ENCODE measurements at places on chromosomes 5 and 9.

DNA sequence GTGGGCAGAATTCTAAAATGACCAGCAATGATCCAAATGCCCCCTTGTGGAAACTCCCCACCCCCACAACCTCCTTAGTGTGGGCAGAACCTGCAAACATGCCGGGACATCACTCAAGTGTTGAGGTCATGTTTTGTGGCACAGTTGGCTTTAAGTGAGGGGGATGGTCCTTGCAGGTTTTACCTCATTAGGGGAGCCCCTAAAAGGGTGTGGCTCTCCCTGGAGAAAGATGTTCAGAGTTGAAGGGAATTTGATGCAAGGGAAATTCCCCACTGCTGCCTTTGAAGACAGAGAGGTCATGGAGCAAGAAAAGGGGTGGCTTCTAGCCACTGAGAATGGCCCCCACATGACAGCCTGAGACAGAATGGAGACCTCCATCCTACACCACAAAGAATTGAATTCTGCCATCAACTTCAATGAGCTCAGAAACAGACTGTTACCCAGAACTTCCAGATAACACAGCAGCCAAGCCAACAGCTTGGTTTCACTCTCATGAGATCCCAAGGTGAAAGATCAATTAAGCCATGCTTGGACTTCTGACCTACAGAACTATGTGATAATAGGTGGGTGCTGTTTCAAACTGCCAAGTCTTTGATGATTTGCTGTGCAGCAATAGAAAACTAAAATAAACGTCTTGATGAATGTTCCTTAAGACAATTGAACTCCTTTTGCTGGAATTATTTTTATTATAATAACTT lies 103.4 kb downstream of the MED10 start:
- no peak for DNase-seq

DNA sequence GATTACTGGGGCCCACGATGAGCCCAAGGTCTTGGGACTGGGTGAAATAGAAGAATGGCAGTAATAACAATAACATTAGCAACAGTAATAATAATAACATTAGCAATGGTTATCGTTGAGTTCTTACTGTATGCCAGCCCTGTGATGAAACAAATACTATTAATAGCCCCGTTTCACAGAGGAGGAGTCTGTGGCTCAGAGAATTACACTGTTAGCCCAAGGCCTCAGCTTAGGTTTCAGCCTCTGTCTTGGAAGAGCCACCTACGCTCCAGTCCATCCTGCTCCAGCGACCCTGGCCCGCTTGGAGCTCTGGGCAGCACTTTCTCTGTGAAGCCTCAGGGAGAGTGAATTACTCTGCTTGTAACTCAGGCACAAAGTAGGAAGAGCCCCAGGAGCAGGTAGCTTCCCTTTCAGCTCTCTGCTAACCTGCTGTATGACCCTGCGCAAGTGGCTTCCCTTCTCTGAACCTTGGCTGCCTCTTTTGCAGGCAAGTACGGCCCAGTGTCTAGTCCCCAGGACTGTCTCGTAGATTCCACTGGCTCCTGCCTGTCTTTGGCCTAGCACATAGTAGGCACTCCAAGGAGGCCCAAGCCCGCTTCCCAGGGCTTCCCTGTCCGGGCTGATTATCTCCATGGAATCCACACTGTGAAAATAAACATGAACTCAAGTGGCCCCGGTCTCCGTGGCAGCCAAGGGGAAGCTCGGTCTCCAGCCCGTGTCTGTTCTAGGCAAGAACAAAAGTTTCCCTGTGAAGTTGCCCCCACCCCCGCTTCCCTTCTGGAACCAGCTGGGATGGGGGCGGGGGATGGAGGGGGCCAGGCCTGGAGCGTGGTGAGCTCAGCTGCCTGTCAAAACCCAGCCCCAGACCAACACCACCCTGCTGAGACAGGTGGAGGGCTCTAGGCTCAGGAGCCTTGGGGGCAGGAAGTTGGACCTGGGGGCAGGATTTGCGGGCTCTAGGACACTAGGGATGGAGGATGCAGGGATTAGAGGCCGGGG lies 26.2 kb upstream of the LMX1B start:
- peak; percentile 65 for DNase-seq

DNA sequence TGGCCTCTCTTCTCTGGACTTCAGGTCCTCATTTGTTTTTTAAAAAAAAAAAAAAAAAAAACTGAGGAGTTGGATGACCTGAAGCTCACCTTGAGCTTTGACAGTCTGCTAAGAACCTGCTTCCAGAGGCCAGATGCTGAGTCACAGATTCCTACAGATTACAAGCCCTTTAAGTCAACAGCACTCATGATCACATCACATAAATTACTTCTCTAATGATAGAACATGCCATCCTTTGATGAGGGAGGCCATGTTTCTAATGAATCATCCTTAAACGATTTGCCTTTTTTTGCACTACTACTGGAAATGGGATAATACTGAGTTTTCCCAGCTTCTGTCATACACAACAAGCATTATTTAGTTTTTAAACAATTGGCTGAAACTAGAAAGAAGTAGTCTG lies 34.2 kb upstream of the MYOT start:
- no peak for DNase-seq

DNA sequence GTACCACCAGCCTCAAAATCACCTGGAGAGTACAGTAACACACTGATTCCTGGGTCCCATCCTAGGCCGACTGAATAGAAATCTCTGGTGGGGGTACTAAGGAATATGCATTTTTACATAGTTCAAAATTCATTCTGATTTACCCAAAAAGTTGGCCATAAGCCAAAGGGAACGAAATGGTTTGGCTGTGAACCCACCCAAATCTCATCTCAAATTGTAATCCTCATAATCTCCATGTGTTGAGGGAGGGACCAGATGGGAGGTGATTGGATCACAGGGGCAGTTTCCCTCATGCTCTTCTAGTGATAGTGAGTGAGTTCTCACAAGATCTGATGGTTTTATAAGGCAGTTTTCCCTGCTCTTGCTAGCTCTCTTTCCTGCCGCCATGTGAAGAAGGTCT lies 31.1 kb downstream of the MEGF9 start:
- DNase-seq, result no peak

- no peak for DNase-seq
These were observed 142.1 kb upstream of the ADAMTSL1 start for GRCh38 chr9:18331808-18332209.

- DNase-seq, result no peak
These were observed 42.5 kb upstream of the SPATA31E1 start for GRCh38 chr9:87840134-87840533.

- no peak for DNase-seq
These were observed 35.6 kb downstream of the IL6ST start for GRCh38 chr5:55959208-55959607.

DNA sequence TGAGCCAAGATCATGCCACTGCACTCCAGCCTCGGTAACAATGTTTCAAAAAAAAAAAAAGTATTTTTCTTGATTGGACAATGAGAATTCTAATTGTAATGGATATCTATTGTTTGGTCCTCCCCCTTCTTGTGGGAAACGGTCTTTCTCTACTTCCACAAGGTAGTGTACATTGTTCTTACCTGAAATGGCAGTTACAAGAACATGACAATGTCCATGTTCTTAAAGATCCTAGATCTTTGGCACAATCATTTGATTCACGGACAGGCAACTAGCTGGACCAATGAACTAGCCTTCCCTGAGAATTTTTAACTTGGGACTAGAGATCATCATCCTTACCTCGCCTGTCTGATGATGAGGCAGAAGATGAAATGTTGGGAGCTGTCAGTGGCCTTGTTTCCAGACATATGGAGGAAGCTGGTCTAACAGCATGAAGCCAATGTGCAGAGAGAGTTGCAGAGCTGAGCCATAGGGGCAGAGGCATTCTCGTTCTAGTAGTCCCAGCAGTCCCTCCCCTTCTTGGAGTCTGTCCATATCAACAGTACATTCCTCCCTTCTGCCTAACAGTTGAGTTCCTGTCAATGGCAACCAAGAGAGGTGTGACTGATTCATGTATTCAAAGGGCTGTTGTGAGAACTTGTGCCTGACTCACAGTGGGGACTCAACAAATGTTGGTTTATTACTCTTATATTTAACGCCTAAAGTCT lies 2.1 kb upstream of the MARCHF6 start:
- DNase-seq, result no peak

DNA sequence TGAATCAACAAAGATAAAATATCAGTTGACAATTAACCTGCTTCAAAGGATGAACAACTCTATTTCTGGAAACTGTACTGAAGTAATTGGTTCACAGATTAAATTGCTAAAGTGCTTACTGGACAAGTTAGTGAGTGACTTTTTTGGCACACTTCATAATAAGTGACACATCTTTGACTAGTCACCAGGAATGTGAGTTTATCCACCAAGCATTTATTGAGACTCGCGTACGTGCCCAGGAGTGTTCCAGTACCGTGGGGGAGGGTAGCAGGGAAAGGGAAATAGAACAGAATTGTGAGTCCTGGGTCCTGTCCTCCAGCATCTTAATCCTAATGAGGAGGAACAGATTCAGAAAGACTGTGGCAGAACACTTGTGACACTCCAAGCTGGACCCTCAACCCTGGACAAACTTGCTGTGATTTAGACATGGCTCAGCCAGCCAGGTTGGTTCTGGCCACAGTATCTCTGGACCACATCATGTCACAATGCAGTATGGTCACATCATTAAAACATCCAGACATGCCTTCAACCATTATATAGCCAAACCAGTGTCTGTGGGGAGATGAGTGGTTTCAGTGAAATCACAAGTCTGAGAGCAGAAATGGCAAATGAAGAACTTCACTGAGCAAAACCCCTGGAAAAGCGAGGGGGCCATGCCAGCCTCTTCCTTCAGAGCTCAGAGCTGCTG lies 623.1 kb downstream of the BNC2 start:
- DNase-seq, result no peak

DNA sequence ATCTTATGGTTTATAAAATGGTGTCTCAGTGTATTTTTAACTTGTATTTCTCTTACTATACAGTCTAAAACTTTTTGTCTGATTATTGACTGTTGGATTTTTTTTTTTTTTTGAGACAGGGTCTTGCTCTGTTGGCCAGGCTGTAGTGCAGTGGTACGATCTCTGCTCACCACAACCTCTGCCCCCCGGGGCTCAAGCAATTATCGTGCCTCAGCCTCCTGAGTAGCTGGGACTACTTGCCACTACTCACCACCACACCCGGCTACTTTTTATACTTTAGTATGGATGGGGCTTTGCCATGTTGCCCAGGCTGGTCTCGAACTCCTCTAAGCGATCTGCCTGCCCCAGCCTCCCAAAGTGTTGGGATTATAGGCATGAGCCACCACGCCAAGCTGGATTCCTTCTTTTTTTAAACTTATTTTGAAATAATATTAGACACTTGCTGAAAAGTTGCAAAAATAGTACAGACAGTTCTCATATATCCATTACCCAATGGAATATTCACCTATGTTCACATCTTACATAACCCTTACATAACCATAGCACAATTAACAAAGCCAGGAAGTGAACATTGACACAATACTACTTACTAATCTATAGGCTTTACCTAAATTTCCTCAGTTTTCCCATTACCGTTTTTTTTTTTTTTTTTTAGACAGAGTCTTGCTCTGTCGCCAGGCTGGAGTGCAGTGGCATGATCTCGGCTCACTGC lies 47.2 kb downstream of the STOM start:
- no peak for DNase-seq

DNA sequence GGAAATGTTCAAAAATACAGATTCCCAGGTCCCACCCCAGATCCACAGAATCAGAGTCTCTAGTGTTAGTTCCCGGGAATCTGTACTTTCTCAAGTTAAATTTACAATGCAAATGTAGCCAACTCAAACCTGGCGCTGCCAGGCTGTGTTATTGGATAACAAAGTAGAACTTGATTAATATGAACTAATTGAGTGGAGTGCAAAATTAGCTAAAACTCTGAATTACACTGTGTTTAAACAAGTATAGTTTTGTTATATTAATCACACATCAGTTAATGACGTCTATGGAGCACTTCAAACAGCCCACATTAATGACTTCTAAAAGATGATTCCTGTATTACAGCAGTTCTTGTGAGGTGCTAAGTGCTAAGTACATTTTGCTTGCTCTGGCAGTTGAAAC lies 32.4 kb upstream of the CYFIP2 start:
- DNase-seq, result no peak

- no peak for DNase-seq
These were observed 461.2 kb downstream of the TLR4 start for GRCh38 chr9:118165451-118165850.

- DNase-seq, result no peak
These were observed 595.6 kb downstream of the RAB3C start for GRCh38 chr5:59178482-59178881.

DNA sequence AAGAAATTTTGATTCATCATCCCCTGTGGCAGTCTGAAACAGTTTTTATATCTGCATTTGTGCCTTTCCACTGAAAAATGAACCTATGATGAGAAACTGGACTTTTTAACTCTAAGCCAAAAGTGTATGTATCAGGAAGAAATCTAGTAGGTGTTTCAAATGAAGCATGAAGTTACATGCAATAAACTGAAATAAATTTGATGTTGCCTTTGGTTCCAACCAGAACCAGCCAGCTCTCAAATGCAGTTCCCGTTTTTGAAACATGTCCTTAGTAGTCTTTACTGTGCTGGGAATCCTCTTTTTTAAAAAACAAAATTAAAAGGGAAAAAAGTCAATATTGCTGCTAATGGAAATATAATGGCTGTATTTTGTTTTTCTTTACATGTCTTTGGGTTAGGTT lies 43.9 kb downstream of the HACD4 start:
- no peak for DNase-seq

DNA sequence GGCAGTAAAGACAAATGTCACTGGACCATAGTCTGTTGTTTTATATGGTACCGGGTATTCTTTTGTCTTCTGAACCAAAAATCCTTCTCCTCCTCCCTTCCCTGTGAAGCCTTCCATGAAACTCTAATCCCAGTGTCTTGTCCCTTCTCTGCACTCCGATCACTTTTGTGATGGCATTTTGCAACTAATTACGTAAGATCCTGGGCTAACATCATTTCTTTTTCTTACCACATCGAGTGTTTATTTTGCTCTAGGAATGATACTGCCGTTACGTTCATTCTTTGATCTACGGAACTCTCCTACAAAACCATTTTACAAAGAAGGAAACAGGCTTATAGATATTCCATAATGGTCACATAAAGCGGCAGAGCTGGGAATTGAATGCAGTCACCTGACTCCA lies 33.7 kb downstream of the SNX18 start:
- DNase-seq, result no peak

DNA sequence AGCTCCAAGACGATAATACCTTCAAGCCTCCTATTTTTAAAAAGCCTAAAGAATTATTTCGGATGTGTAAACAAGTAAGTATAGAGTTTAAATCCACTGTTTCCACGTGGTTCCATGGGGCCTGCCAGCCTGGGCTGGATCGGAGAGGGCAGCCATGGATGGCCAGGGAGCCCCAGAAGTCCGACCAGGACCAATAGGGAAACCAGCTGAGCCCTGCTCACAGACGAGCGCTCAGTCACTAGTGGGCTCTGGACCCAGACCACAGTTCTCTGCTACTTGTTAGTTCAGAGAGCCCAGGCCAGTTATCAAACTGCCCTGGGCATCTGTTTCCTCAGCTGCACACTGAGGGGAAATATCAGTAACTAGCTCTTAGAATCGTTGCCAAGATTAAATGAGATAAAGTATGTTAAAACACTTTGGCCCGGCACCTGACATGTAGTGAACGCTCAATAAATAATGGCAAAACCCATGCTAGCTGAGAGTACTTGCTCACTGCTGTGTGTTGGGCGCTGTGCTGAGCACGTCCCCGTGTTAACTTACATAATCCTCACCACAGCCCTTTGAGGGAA lies 124.8 kb downstream of the RGS3 start:
- no peak for DNase-seq
